ENCODE measurements at places on chromosomes 5 and 9.
A peak's percentile ranks its signal among the peaks of the same experiment; 100 is the strongest.

DNA sequence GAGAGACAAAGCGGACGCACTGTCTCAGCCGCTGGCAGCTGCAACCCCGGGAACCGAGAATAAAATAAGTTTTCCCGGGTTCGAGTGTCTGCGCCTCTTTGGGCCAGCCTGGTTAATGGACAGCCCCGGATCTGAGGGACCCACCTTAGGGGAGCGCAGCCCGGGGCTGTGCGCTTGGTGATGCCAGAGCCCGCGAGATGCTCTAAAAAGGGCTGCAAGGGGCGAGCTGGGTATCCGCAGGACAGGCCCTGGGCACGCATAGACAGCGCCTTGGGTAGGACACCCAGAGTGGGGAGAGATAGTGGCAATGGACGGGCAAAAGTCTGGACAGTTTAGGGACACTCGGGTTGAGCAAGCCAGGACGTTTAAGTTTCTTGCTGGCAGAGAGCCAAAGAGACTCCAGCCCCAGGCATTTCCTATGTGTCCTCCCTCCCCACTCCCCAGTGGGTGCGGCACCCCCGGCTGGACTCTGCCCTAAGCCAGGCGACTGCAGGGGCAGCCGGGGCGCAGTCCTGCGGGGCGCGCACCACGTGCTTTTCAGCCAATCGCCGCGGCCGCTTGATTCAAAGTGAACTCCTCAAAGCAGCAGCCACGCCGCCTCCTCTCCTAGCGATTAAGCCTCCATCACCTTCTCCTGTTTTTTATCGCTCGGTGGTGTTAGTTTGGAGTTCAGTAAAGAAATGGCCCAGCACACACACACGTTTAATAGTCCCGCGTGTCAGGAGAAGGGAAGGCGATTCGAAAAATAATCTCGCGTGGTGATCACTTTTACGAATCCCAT, 616 bp upstream of the ENC1 start:
- no peaks in the 10 kb centered on the region for H3K36me3 ChIP-seq
- peaks cover 80% of the 10 kb centered on the region for H3K27me3 ChIP-seq
- H3K4me3 ChIP-seq: peak overlapping the region; percentile 79

GRCh38 chr5:56270568-56271392, 37.6 kb upstream of the ANKRD55 start:
- H3K36me3 ChIP-seq: no peaks in the 10 kb centered on the region
- no peaks in the 10 kb centered on the region for H3K27me3 ChIP-seq
- H3K4me1 ChIP-seq: peaks cover 20% of the 10 kb centered on the region
- H3K27ac ChIP-seq: no peak overlapping the region

GRCh38 chr5:142630927-142631539, 54.9 kb downstream of the FGF1 start:
- H3K36me3 ChIP-seq: no peaks in the 10 kb centered on the region
- no peaks in the 10 kb centered on the region for H3K4me1 ChIP-seq
- no peak for DNase-seq

GRCh38 chr9:83986195-83986594, 5.6 kb downstream of the RMI1 start:
- H3K27me3 ChIP-seq: no peaks in the 10 kb centered on the region
- H3K27ac ChIP-seq: peak overlapping the region; percentile 22
- no peak overlapping the region for H3K4me3 ChIP-seq
- DNase-seq: no peak

DNA sequence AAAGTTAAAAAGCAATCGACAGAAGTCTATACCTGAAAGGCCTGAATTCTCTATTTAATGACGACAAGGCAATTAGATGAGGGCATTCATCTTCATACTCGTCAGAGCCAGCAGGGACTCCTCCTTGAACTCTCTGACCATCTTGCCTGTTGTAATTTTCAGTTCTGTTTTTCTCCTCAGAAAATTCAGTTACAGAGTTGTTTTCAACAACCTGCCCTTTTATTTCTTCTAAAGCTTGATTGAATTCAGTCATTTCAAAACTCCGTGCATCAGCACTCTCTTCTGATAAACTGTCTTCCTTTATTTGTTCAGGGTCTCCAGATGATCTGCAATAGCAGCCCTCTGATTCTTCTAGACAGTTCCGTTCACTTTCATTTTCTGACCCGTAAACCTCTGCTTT, 15.6 kb downstream of the RIOK2 start:
- peak overlapping the region; percentile 49 for H3K4me3 ChIP-seq
- no peaks in the 10 kb centered on the region for H3K27me3 ChIP-seq
- DNase-seq: no peak
- peaks cover 47% of the 10 kb centered on the region for H3K36me3 ChIP-seq
- H3K27ac ChIP-seq: peak overlapping the region; percentile 93
- H3K4me1 ChIP-seq: peaks cover 31% of the 10 kb centered on the region

GRCh38 chr9:136625101-136626065, 37.3 kb upstream of the EGFL7 start:
- no peak overlapping the region for H3K4me3 ChIP-seq
- H3K27ac ChIP-seq: no peak overlapping the region
- DNase-seq: no peak
- H3K27me3 ChIP-seq: peaks cover 4% of the 10 kb centered on the region
- H3K4me1 ChIP-seq: no peaks in the 10 kb centered on the region
- no peaks in the 10 kb centered on the region for H3K36me3 ChIP-seq

GRCh38 chr9:21904371-21904770, 89.8 kb downstream of the CDKN2A start:
- no peaks in the 10 kb centered on the region for H3K27me3 ChIP-seq
- H3K27ac ChIP-seq: no peak overlapping the region
- peaks cover 25% of the 10 kb centered on the region for H3K36me3 ChIP-seq
- no peak overlapping the region for H3K4me3 ChIP-seq

DNA sequence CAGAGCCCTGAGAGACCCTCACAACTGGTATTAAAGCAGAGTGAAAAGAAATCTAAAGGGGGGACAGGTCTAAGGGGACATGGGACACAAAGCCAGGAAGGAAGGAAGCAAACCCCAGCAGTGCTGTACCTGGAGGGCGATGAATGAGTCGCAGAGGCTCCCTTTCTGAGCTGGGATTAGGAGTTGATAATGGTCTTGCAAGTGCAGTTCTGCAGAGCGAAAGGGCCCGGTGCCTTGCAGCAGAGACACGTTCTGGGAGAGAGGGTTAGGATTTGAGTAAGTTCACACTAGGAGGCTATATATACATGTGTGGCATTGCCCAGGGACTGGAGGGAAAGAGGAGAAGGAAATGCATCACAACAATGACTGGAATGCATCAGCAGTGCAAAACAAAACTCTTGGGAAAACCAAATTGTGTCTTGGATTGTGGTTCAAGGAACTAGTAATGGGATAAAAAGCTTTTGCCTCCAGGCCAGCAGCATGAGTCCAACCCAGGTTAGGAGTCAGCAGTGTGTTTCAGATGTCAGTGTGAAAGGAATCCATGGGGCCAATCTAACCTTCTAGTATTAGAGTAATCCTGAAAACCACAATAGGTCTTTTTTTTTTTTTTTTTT, 38.8 kb upstream of the LIFR start:
- H3K4me1 ChIP-seq: no peaks in the 10 kb centered on the region
- H3K27me3 ChIP-seq: peaks cover 6% of the 10 kb centered on the region
- no peaks in the 10 kb centered on the region for H3K36me3 ChIP-seq
- DNase-seq: no peak

DNA sequence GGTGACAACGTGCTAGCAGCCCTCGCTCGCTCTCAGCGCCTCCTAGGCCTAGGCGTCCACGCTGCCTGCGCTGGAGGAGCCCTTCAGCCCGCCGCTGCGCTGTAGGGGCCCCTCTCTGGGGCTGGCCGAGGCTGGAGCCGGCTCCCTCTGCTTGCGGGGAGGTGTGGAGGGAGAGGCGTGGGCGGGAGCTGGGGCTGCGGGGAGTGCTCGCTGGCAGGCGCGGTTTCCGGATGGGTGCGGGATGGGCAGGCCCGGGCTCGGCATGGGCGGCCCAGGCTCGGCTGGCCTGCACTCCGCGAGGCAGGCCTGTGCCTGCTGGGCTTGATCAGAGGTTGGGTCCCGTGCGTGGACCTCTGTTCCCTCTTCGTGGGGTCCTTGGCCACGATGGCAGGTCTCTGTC, 472.6 kb downstream of the PRR16 start:
- DNase-seq: no peak
- no peaks in the 10 kb centered on the region for H3K36me3 ChIP-seq
- no peak overlapping the region for H3K4me3 ChIP-seq
- no peaks in the 10 kb centered on the region for H3K27me3 ChIP-seq

DNA sequence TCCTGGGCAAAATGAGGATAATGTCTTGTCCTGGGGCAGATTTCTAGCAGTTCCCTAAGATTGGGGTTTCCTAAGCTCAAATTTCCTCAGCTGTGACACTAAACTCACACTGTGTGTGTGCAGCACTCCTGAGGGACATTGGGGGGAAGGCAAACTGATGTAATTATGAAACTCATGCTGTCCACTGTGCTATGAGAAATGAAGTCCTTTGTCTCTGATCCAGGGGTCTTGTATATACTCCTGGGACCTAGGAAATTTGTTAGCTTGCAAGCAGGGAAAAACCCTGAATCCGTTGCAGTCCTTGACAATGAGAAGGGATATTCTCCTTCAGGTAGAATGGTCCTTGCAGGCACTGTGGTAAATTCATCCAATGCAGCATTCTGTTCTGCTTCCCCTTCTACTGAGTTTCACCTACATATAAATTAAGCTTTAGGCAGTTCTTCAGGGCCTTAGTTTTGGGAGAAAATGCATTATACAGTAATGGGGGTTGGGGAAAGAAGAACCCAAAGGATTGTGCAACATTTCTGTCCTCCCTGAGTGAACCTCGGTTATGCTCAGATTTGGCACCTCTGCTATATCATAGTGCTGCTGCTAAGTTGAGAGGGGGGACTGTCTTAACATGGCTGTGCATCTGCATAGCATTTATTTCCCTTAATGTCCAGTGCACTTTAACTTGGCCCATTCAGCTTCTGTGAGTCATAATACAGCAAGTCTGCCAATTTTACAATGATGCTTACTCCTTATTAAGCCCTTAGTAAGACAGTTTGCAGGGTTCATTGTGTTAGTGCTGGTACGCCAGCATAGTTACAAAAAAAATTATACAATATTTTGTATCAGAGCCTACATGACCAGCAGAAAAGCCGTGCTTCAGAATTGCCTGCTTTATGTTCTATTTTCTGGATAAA, 80.2 kb downstream of the PJA2 start:
- no peak overlapping the region for H3K27ac ChIP-seq
- H3K27me3 ChIP-seq: no peaks in the 10 kb centered on the region
- H3K36me3 ChIP-seq: peaks cover 11% of the 10 kb centered on the region
- H3K4me1 ChIP-seq: no peaks in the 10 kb centered on the region
- no peak for DNase-seq

GRCh38 chr5:154038261-154038706, 426 bp downstream of the FAM114A2 start:
- DNase-seq: peak; percentile 26
- peaks cover 14% of the 10 kb centered on the region for H3K36me3 ChIP-seq
- H3K4me3 ChIP-seq: peak overlapping the region; percentile 98
- no peaks in the 10 kb centered on the region for H3K27me3 ChIP-seq

DNA sequence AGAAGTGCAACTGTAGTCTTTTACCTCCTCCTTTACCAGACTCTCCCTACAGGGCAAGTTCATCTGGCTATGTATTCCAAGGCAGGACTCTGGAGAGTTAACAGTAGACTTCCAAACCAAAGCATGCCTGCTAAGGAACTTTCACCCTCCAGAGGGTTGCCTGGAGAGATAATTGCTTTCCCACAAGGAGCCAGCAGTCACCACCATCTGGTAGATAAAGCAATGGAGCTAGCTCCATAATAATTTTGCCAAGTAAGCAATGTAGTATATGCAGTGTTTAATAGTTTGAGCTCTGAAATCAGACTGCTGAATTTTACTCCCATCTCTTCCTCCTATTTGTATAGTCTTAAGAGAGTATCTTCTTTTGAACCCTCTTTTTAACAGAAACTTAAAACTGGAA, 566.8 kb upstream of the PTGER4 start:
- DNase-seq: no peak
- H3K4me1 ChIP-seq: peaks cover 3% of the 10 kb centered on the region
- peaks cover 6% of the 10 kb centered on the region for H3K27me3 ChIP-seq
- H3K36me3 ChIP-seq: no peaks in the 10 kb centered on the region
- no peak overlapping the region for H3K4me3 ChIP-seq

GRCh38 chr5:105963696-105964255, 1707.0 kb downstream of the EFNA5 start:
- DNase-seq: no peak
- H3K27me3 ChIP-seq: no peaks in the 10 kb centered on the region
- no peaks in the 10 kb centered on the region for H3K36me3 ChIP-seq
- H3K27ac ChIP-seq: no peak overlapping the region

DNA sequence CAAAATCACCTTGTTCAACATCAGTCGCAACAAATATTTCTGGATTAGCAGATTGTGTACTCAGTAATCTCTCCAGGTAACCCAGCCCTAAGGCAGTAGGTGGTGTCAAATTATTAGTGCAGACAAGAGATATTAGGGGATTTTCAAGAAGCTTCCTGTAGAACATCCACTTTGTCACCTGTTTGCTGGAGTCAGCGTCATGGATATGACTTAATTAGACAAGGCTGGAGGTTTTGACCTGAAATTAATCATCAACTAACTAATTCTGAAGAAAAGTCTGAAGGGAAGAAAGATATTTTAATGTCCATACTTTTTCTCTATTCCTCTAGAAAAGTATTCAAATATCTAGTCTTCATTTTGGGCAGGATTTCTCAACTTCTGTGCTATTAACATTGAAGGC, 91.4 kb upstream of the CCDC112 start:
- H3K27me3 ChIP-seq: peaks cover 5% of the 10 kb centered on the region
- no peak overlapping the region for H3K4me3 ChIP-seq
- H3K27ac ChIP-seq: no peak overlapping the region
- H3K36me3 ChIP-seq: no peaks in the 10 kb centered on the region
- no peaks in the 10 kb centered on the region for H3K4me1 ChIP-seq

GRCh38 chr9:38659538-38659937, 39.1 kb upstream of the ANKRD18A start:
- H3K4me1 ChIP-seq: no peaks in the 10 kb centered on the region
- no peak overlapping the region for H3K27ac ChIP-seq
- no peak for DNase-seq
- no peak overlapping the region for H3K4me3 ChIP-seq
- peaks cover 11% of the 10 kb centered on the region for H3K27me3 ChIP-seq

DNA sequence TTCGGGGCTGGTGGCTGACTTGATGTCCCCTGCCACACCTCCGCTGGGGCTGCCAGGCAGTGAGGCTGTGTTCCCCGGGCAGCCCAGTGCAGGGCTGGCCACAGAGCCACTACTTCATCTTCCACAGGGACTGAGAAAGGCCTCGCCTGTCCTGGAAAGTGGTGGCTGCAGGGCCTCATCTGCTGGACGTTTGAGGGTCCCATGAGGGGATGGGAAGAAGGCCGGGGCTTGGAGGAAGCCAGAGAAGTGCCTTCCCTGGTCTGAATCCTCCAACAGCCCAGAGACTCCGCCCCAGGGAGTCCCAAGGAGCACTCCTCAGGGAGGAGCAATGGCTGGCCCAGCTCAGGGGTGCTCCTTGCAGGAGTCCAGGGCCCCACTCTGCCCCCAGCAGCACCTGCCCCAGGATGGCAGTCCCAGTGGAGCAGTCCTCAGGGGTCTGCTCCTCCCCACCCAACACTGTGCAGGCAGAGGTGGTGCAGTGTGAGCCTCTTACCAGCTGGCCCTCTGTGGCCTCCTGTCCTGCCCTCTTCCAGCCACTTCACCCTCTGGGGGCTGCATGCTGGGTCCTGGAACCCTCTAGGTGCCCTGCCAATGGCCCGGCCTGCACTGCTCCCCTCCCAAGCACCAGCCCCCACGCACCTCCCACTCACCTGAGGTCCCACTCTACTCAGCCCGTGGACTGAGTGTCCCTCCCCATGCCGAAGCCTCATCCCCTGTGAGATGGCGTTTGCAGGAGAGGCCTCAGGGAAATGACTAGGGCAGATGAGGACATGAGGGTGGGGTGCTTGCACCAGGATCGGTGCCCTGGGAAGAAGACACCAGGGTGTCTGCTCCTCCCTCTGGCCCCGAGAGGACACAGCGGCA, 47.3 kb upstream of the COL5A1 start:
- no peaks in the 10 kb centered on the region for H3K36me3 ChIP-seq
- DNase-seq: no peak
- no peaks in the 10 kb centered on the region for H3K4me1 ChIP-seq
- no peak overlapping the region for H3K4me3 ChIP-seq

- no peak for DNase-seq
- no peak overlapping the region for H3K27ac ChIP-seq
- peaks cover 22% of the 10 kb centered on the region for H3K27me3 ChIP-seq
Observed at GRCh38 chr5:52754051-52754450, 33.7 kb upstream of the ITGA1 start.

Measured in activated T-helper 2 cell treated with anti-CD3 and anti-CD28 coated beads, Interferon-gamma antibody, Interleukin-2, Interleukin-4, amounts not matched to agents 10 μg/mL and 5 μg/mL and 100 μg/mL, durations not matched to agents 14 hours and 24 hours and 36 hours (primary cell).